MCF 10A (cell line): ENCODE measurements at places on chromosomes 5 and 9.
A peak's percentile ranks its signal among the peaks of the same experiment; 100 is the strongest.

DNA sequence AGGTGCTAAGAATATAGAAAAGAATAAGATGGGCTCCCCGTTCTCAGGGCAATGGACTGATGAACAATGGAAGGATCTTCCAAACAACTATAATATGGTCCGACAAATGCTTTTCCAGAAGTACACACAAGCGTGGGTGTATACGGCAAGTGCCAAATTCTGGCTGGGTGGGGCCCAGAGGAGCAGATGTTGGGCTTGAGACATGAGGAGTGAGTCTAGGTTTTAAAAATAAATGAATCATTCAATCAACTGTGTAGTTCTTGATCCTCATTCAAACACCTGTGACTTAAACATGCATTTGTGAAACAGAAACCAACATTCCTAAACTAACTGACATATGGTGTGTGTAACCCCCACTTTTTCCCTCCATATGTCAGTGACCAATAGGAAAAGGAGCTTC lies 47.9 kb downstream of the MFAP3 start:
- DNase-seq: peak; percentile 51
- peaks cover 14% of the 10 kb centered on the region for H3K27me3 ChIP-seq
- H3K36me3 ChIP-seq: no peaks in the 10 kb centered on the region
- H3K27ac ChIP-seq: no peak overlapping the region
- H3K4me3 ChIP-seq: no peak overlapping the region

DNA sequence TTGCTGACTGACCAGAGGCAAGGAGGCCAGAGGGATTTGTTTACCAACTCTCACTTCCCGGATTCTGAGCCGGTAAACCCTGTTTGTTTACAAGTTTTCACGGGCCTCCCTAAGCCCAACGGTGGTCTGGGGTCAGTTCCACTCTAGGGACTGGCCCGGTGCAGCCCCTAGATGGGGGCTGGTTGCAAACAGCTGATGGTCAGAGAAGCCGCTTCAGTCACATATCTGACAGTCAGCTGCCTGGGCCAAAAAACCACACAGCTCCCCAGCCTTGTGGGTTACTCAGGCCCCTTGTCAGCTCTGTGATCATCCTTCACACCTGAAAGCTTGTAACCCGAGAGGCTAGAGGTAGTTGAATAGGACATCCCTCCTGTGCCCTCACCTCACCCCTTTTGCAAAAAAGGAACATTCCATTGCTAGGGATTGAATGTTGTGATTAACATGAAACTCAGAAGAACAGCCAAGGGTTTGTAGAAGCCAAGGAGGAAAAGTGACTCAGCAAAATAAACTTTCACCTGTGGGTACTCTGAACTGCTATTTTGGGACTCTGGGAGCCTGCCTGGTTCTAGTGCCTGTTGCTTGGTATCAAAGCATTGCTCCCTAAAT lies 40.4 kb downstream of the SAR1B start:
- DNase-seq: peak; percentile 82
- peaks cover 20% of the 10 kb centered on the region for H3K4me1 ChIP-seq
- no peak overlapping the region for H3K4me3 ChIP-seq
- H3K36me3 ChIP-seq: no peaks in the 10 kb centered on the region
- H3K27me3 ChIP-seq: no peaks in the 10 kb centered on the region

- peaks cover 33% of the 10 kb centered on the region for H3K27me3 ChIP-seq
- no peak overlapping the region for H3K27ac ChIP-seq
- H3K36me3 ChIP-seq: no peaks in the 10 kb centered on the region
- H3K4me3 ChIP-seq: no peak overlapping the region
- no peak for DNase-seq
Measured at GRCh38 chr5:135594416-135594960, 15.7 kb upstream of the CXCL14 start.

DNA sequence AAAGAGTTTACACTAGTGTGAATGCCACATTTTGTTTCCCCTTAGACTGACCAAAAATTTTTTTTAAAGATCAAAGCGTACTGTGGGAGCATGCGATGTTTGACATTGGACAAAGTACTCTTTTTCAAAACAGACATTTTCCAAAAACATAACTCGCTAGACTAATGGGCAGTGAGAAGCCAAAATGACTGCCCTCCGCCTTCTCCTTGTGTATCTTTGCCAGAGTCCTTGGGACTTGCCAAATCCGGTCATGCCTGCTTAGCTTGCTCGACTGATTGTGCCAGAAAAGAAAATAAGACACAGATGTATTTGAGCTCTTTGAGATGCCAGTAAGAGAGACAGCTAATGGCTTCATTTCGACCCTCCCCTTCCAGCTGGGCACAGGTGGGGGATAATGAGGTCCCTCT lies 157.5 kb downstream of the MAPKAP1 start:
- H3K4me3 ChIP-seq: no peak overlapping the region
- peaks cover 15% of the 10 kb centered on the region for H3K36me3 ChIP-seq
- H3K27ac ChIP-seq: no peak overlapping the region
- H3K4me1 ChIP-seq: peaks cover 19% of the 10 kb centered on the region
- no peak for DNase-seq

DNA sequence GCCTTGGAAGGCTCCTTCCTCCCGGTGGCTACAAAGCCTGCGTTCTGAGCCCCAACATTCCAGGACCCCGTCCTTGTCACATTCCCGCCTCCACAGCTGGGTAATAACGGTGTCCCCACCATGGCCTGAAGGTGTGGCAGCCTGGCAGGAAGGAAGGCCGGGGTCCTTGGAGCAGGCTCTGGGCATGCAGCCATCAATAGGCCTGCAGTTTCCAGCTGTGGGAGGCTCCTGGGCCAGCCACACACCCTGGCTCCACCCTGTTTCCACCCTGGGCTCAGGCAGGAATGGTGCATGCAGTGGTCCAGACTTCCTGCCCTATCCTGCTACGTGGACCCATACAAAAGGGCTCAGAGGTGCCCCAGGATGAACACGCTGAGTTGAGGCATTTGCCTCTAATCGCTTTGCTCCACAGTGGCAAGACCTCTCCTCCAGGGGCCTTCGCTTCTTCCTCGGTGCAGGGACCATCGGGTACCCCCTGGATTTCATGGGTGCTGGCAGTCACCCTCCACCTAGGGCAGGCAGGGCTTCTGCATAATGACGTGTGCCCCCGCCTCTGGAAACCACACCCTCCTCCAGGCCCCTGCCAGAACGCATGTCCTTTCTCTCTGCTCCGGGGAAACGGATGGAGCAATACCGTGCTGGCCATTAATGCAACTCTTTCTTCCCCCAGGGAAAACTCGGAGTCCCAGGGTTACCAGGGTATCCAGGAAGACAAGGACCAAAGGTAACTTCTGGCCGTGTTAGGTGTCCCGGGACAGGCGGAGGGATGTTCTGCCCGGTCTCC lies 95.1 kb upstream of the FCN2 start:
- DNase-seq: no peak
- no peak overlapping the region for H3K27ac ChIP-seq
- H3K4me3 ChIP-seq: no peak overlapping the region
- peaks cover 9% of the 10 kb centered on the region for H3K4me1 ChIP-seq

- H3K4me3 ChIP-seq: no peak overlapping the region
- H3K4me1 ChIP-seq: peaks cover 9% of the 10 kb centered on the region
- no peaks in the 10 kb centered on the region for H3K27me3 ChIP-seq
- H3K27ac ChIP-seq: peak overlapping the region; percentile 21
Measured at GRCh38 chr5:110965773-110966581, 105.5 kb upstream of the TSLP start.

DNA sequence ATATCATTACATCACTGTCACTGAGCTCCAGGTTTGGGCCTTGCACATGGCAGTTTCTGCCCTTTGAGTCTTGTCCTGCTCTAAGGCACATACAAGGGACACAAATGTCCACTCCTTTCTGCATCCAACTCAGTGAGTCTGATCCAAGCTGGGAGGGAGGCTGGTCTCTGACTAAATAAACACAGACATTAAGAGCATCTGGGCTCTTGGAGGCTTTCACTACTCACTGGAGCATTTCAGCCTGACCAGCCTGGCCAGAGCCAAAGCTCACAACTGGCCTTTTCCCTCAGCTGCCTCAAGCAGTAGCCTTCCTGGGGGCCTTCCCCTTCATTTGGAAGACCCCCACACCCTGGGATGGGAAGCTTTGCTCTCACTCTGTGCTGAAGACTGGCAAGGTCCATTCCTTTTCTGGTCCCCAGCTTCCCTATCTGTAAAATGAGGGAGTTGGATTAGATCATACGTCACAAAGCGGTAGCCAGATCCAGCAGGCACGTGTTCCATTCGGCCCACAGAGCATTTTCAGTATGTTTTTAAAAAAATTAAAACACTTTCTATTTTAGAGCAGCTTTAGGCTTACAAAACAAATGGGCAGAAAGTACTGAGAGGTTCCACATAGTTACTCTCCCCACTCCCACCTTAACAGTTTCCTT lies 58.6 kb upstream of the XPA start:
- H3K4me1 ChIP-seq: no peaks in the 10 kb centered on the region
- no peak overlapping the region for H3K27ac ChIP-seq
- H3K27me3 ChIP-seq: peaks cover 4% of the 10 kb centered on the region
- no peak for DNase-seq
- no peaks in the 10 kb centered on the region for H3K36me3 ChIP-seq

DNA sequence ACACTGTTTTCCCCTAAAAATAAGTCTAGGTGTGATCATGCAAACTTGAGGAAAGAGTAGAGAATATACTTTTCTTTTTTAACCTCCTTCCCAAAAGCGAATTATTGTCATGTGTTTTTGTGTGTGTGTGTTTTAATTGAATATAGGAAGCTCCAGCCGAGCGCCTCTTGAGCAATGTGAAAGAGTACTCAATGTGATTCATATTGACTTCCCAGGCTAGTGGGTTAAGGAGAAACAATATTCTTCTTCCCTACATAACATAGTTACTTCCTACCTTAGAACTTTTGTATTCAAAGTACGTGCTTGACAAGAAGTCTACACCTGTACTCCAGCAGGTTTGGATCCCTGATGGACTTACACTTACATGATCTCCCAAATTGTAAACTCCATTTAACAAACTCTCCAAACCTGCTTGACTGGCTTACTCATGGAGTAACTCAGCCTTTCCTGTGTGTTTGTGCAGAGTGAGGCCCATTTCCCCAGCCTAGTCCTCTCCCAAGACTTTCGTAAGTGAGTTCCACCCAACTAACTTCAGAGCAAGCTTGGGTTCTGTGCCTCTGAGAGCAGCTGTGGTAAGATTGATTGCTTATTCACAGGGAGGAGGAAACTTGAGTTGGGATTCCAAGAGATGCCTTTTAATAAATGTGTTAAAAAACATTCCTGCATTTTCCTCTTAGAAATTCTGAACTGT lies 9.3 kb downstream of the SLC28A3 start:
- no peaks in the 10 kb centered on the region for H3K27me3 ChIP-seq
- DNase-seq: peak; percentile 20
- peak overlapping the region; percentile 80 for H3K27ac ChIP-seq
- H3K4me1 ChIP-seq: peaks cover 11% of the 10 kb centered on the region
- H3K36me3 ChIP-seq: no peaks in the 10 kb centered on the region
- H3K4me3 ChIP-seq: no peak overlapping the region

DNA sequence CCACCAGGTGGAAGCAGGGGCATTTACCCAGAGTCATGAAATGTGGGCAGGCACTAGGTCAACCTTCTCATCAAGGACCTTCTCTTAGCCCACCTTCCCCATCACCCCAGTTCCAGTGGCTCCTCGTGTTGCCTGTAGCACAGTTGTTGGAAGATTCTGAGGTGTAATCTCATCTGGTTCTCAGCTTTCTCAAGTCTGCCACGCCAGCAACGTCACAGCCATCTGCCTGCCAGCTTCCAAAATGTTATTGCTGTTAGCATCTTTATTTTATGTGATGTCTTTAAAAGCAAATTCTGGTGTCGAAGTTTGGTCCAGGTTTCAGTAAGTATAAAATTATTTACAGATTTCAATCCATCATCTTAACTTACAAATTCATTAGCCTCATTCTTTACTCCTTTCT lies 10.7 kb downstream of the C9orf153 start:
- H3K4me3 ChIP-seq: no peak overlapping the region
- no peak overlapping the region for H3K27ac ChIP-seq
- DNase-seq: no peak
- H3K27me3 ChIP-seq: no peaks in the 10 kb centered on the region

DNA sequence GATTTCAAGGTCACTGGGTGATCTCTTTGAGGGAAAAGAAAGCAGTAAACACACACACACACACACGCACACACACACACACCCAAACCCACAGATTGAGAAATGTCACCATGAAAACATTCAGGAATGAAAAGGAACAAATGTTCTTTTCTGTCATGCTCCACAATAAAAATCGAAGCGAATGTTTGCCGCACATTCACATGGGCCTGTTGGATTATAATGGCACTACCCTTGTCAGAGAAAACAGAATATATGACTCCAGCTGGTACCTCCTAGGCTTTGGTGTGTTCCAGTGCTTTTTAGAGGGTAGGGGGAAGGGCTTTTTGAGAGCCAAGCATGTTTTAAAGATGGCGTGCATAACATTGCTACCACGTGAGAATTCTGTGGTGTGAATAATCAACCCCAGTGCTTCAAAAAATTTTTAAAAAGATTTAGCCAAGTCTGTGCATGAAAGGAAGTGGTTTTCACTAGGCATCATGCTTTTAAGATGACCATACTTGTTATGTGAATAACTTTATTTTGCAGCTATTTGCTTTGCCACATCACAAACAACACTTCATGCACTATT lies 120.8 kb upstream of the ZNF608 start:
- peaks cover 10% of the 10 kb centered on the region for H3K4me1 ChIP-seq
- peaks cover 6% of the 10 kb centered on the region for H3K36me3 ChIP-seq
- no peak overlapping the region for H3K4me3 ChIP-seq
- no peaks in the 10 kb centered on the region for H3K27me3 ChIP-seq
- H3K27ac ChIP-seq: no peak overlapping the region
- no peak for DNase-seq

DNA sequence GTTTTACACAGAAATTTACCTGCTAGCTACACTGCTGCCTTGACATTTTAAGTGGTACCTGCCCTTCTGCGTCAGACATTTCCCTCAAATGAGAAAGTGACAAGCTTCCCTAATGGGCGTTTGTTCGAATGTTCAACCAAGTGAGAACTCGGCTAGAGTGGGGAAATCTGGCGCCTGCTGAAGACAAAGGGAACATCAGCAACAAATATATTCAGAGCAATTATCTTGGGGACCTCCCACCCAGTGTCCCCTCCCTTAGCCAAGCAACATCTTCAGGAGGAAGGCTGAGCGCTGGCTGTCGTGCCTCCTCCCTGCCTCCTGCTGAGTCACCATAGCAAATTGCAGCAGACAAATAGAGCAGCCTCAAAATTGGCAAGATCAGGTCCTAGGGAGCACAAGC lies 57.1 kb downstream of the MFAP3 start:
- no peak for DNase-seq
- peaks cover 33% of the 10 kb centered on the region for H3K27me3 ChIP-seq
- H3K36me3 ChIP-seq: no peaks in the 10 kb centered on the region
- no peaks in the 10 kb centered on the region for H3K4me1 ChIP-seq

- no peak overlapping the region for H3K27ac ChIP-seq
- H3K27me3 ChIP-seq: peaks cover 57% of the 10 kb centered on the region
- no peak overlapping the region for H3K4me3 ChIP-seq
Measured at GRCh38 chr9:37002413-37003217, 31.5 kb downstream of the PAX5 start.

- no peak for DNase-seq
- peaks cover 28% of the 10 kb centered on the region for H3K36me3 ChIP-seq
- no peak overlapping the region for H3K4me3 ChIP-seq
- no peak overlapping the region for H3K27ac ChIP-seq
- H3K27me3 ChIP-seq: no peaks in the 10 kb centered on the region
- H3K4me1 ChIP-seq: peaks cover 10% of the 10 kb centered on the region
Measured at GRCh38 chr5:75558221-75558620, 46.5 kb downstream of the POLK start.

GRCh38 chr5:148984345-148984744 lies 78.5 kb downstream of the SH3TC2 start:
- peak overlapping the region; percentile 95 for H3K27ac ChIP-seq
- H3K27me3 ChIP-seq: no peaks in the 10 kb centered on the region
- no peak overlapping the region for H3K4me3 ChIP-seq
- peaks cover 68% of the 10 kb centered on the region for H3K4me1 ChIP-seq

- no peaks in the 10 kb centered on the region for H3K27me3 ChIP-seq
- no peak for DNase-seq
- H3K27ac ChIP-seq: no peak overlapping the region
Measured at GRCh38 chr5:79050498-79050897, 19.0 kb downstream of the DMGDH start.
